ENCODE measurements at places on chromosomes 3 and 15.

- no peak for DNase-seq
These were observed 163.7 kb downstream of the PLD1 start for GRCh38 chr3:171646357-171647133.

DNA sequence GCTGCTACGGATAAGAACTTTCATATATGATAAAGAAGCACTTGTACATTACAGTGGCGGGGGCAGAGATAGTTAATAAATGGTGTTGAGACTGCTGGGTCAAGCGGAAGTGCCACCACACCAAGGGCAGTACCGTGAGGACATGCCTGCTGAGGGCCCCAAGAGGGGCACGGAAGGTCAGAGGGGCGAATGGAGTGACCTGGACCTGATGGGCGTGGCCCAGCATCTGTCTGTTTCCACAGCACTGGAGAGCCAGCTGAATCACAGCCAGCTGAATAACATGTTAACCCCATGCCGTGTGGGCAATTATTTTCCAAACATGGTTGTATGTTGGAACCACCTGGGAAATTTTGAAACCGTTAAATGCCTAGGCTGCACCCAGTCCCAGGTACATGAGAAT lies 37.2 kb downstream of the ANKDD1A start:
- DNase-seq = no peak

DNA sequence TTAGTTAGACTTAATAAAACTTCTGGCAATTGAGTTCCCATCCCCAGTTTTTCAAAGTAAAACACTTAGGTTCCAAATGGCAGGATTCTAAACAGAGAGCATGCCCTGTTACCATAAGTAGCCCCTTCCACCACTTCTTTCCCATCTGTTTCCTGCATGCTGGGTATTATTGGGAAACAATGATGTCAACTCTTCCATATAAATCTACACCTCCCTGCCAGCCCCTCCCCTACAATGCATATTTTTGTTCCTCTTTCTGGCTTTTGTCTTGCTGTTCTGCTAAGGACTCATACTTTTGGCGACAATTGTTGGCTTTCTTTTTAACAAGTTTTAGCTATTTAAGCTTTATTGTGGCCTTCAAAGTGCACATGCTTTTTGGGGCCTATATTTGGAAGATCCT lies 11.1 kb downstream of the ARHGAP31 start:
- DNase-seq = no peak

GRCh38 chr15:25176616-25176923 lies 221.8 kb downstream of the SNRPN start:
- DNase-seq = no peak

DNA sequence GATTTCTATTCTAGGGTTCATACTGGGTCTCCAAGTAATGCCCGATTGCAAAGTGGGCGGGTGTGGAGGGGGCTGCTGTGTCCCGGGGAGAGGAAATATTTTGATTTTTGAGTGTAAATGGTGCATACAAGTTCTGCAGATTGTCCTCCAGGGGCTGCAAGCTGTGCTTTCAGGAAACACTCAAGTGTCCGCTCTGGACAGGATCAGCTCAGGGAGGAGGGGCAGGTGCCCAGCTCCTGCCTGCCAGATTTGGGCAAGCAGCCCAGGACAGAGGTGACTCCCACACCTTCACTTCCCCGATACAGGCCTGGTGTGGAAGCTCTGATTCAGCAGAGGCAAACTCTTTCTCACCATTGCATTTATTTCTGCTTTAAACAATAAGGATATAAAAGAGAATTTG lies 142.7 kb downstream of the ALDH1A2 start:
- no peak for DNase-seq

GRCh38 chr3:127015282-127016042 lies 32.5 kb downstream of the PLXNA1 start:
- no peak for DNase-seq

- no peak for DNase-seq
These were observed 323.5 kb downstream of the UACA start for GRCh38 chr15:70439880-70440279.

- DNase-seq = no peak
These were observed 288.3 kb downstream of the CNTN6 start for GRCh38 chr3:1380926-1381646.

DNA sequence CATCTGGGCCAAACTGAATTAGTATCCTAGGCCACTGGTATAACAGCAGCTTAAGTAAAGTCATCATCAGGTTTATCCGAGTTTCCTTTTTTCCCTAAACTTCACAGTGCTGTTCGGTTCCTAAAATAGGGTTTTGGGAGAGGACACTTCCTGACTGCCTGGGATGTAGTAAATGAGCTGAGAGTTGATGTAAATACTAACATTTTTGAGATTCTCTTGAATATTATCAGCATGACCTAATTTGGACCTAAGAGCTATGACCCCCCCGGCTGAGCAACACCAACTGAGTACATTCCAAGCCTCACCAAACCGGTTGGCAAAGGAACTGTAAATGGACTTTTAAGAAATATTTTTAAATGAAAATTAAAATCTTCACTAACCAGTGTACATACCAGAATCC lies 78.8 kb downstream of the IL5RA start:
- no peak for DNase-seq

DNA sequence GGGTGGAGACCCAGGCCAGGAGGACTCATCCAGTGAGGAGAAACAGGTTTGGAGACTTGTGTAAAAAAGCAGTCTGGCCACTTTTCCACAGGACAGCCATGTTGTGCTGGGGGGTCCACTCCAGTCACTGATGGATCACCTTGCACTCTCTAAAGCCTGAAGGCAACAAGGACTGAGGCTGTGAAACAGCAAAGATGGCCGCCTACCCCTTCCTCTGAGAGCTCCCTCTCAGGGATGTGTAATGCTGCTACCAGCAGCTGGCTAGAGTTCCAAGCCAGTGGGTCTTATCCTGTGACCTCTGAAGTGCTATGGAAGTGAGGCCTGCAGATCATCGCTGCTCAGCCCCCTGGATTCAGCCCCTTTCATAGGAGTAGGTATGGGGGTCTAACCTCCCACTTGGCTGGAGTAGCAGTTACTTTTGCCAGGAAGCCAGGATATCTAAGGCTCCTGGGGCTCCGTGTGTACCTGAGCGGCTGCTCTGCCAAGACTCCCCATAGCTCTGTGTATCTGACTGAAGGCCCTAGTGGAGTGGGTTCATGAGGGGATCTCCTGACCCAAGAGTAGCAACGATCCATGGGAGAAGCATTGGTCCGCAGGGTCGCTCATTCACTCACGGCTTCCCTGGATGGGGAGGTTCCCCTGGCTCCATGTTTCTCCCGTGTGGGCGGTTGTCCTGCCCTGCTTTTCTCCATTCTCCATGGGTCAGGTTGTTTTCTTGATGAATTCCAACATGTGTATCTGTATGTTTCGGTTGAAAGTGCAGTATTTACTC lies 69.9 kb upstream of the TNFSF10 start:
- DNase-seq = no peak

- no peak for DNase-seq
These were observed 230.7 kb downstream of the ZNF385D start for GRCh38 chr3:21520106-21520963.

- no peak for DNase-seq
These were observed 161.4 kb upstream of the IQSEC1 start for GRCh38 chr3:13234666-13235065.

- DNase-seq = no peak
These were observed 29.3 kb downstream of the SPSB4 start for GRCh38 chr3:141080431-141080830.

Measured in activated CD8-positive, alpha-beta memory T cell treated with anti-CD3 and anti-CD28 coated beads for 1 hour (primary cell).